ENCODE measurements at places on chromosomes 1 and 21.

DNA sequence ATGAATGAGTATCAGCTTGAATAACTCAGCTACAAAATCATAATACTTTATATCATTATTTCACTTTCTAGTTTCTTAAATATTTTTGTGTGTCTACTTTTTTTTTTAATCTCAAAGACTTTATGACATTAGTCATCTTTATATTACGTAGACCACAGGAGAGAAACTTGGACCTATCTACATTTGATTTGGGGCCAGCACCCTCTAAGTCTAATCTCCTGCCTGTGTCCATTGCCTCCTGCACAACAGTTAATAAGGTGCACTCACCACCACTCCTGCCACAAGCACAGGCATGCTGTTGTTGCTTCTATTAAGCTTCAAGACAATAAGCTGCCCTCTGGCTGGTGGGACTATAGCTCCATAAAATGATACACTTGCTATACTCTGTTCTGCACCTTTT is 70.4 kb downstream of the DIRAS3 start:
- no peak for DNase-seq

DNA sequence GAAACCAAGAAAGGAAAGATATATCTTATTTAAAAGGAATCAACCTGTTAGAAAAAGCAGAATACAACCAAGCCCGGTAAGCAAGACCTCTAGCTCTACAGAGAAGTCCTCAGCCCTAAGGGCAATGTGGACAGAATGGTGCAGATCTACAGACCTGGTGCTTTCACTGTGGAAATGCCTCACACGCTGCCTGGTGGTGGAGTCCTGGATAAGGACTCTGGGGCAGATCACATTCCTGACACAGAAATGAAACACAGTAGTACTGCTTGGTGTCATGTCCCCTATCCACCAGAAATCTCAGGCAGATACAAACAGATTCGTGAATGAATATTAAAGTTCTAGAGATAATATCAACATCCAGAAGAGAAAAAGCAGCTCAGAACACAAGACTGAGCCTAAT is 6.8 kb downstream of the CNN3 start:
- DNase-seq = no peak

DNA sequence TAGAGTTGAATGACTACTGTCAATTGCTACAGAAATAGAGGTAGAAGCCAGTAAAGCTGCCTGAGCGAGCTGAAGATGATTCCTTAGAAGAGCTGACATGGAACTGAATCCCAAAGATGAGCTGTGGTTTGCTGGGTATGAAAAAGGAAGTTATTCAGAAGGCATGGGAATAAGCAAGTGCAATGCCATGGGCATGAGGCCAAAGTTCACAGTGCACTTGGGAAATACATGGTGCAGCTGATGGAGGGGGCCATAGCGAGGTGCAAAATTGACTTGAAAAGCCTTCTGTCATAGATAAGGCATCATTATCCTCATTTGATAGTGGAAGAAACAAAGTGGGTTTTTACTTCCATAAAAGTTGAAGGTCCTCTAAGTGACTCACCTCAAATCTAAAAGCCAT is 88.6 kb downstream of the NEK7 start:
- no peak for DNase-seq

GRCh38 chr1:43460988-43461693 is 7.4 kb upstream of the HYI start:
- peak; percentile 43 for DNase-seq

GRCh38 chr1:195574511-195574910 is 1033.7 kb downstream of the KCNT2 start:
- no peak for DNase-seq

DNA sequence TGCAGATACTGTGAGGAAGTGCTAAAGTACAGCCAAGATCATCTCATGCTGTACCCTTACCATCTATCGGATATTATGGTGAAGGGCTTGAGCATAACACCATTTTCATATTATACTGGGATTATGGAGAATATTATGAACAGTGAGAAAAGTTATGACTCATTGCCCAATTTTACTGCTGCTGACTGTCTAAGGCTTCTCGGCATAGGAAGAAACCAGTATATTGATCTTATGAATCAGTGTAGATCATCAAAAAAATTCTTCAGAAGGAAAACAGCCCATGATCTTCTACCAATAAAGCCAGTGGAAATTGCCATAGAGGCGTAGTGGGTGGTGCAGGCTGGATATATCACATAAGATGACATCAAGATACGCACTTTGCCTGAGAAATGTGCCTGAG is 47.7 kb downstream of the PPIAL4G start:
- DNase-seq = no peak

GRCh38 chr1:219000631-219001030 is 173.0 kb upstream of the LYPLAL1 start:
- no peak for DNase-seq

DNA sequence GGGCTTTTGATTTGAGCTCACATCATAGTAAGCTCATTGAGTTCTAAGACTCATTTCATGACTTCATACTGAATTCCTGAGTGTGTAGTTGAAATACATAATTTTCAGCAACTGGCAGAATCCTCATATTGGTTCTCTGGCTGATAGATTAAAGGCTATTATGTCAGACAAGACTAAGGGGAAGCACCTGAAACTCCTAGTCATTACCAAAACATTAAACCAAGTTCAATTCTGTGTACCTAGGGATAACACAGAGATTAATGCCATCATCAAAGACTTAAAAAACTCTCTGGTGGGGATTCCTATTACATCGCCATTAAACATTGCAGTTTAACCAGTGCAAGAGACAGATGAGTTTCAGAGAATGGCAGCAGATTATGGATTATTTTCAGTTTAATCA is 339.1 kb downstream of the PTPRC start:
- DNase-seq = no peak

DNA sequence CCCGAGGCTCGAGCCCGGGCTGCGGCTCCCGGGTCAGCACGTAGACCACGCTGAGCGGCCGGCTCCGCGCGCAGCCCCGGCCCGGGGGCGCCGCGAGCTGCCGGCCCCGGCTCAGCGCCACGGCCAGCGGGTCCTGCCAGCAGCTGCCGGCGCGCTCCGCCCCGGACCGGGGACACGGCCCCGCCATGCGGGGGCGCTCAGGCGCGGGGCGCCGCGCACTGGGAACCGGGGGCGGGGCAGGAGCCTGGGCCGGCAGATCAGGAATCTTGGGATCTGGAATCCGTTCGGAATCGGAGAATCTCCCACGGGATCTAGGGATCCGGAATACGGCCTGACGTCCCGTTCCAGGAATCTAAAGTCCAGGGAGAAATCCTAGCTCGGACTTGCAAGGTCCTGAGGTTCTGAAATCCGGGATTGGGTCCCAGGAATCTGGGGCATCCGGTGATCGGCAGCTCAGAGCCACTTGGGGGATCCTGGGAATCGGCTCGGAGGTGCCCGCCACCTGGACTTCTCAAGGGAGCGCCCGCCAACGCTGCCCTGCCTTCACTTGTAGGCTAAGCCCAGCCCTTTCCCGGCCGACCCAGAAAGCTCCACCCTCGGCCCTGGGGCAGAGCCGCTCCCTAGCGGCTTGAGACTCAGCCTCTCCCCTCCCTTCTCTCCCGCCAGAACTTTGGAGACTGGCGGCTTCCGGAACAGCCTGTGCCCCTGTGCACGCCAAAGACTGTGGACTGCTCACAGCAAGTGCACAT is at the start of gene MAP3K6:
MAP3K6 (minus strand) TSS at position 551 of the 749 bp plus-strand sequence; CDS start at position 187, 364 bp downstream.
- DNase-seq = peak; percentile 81

DNA sequence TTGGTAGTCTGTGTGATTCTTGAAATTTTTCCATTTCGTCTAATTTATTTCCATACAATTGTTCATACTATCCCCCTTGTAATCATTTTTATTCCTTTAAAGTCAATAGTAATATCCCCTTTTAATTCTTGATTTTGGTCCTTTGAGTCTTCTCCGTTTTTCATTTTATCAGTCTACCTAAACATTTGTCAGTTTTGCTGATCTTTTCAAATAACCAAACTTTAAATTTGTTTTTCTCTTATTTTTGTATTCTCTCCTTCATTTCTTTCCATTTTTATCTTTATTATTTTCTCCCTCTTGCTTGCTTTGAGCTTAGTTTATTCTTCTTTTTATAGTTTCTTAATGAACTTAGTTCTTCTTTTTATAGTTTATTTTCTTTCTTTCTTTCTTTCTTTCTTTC is 21.1 kb upstream of the SLAMF1 start:
- no peak for DNase-seq

DNA sequence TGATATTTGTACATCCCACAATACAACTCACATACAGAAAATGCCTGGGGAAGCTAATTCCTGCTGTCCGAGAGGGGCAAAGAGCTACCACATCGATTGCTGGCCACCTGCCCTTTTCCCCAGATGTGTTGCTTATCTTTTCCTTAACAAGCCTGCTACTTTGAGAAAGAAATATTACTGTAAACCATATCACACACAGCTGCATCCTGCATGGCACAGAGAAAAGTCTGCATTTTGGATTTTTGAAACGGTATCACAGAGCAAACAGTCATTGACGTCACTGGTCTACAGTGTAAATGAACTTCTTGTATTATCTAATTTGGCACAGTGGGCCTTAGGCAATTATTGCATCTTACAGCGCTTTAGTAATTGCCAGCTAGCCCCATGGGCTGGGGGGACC is 164.7 kb downstream of the CLIC6 start:
- DNase-seq = no peak

DNA sequence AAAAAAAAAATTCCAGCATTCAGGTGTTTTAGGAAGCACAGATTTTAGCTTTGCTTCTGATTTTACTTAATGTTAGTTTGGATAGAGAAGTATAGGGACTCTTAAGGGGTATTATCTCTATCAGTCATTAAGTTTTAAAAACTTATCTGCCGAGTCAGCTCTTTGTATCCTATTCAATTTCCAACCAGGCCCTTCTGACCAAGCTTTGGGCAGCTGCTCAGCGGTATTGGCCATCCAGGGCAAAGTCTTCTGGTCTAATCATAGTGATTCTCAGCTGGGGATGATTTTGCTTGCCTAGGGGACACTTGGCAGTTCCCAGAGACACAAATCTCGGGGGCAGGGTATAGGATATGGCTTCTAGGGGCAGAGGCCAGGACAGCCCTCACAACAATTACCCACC is 47.6 kb downstream of the BACH1 start:
- no peak for DNase-seq

DNA sequence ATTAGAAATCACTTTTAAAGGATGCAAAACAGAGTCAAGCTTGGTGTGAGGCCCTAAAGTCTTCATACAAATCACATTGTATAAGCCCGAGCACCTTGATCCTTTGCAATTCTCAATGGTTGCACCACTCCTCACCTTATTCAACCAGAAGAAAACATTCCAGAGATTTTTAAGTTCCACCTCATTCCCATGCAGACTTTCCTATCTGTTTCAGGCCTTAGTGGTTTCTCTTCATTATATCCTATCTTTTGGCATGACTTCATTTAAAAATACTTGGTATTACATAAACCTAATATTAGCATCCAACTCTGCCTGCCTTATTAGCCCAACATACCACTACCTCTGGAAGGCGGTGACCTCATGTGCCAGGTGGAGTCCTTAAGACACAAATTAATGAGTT is 9.3 kb upstream of the GREM2 start:
- DNase-seq = no peak

DNA sequence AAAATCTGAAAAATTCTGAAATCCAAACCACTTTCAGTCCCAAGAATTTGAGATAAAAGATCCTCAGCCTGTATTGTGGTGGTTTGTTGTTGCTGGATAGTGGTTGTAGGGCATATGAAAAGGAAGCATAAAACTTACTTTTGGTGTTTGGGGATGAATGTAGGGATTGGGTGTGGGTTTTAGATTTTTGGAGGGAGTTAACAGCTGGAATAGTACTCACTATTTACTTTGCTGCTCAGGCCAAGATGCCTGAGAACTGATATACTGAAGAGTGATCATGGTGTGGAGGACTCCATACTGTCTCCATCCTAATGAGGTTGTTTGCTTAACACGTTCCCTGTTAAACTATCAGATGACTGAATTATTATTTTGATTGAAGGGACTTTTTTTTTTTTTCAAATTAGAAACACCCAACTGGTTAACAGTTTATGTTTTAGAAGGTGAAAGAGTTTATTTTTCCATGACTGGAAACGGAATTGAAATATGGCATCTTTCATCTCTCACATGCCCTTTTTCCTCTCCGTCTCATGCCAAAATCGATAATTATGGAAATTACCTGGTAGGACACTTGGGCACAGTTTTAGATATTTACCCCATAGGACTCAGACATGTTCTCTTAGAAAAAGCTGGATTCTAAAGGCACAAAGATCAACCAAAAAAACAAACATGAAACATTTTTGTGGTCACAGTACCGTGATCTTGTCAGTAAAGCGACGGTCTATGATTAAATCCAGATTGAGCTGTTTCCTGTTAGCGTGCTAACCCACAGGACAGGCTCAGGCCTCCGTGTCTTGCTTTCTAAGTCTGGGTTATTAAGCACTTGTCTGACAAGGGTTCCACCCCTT is 37.3 kb downstream of the RGL1 start:
- DNase-seq = peak; percentile 96

DNA sequence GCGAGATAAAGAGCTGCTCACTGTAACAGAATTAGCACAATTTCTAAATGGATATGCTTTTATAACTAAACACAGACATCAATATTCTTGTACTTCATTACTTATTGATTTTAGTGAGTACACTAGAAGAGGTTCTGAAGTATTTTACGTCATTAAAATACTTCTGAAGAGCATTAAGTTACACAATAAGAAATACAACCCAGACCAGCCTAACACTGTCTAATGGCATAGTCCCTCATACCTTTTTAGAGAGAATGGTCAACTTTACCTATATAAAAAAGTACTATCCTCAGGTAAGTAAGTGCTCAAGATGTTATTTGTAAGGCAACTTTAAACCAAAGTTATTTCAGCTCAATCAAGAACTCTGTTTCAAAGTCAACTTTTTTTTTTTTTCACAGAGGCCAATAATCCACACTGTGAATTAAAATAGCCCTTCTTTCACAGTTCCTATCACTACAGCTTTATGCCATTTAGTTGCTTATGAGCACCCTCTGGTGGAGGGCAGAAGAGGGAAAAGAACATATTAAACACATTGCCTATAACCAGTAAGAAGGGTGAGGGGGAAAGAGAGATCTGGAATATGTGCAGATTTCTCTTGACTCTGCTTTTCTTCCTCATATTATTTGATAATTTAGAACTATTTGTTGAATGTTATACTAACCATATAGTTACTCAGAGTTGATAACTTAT is 182.1 kb upstream of the DMRTA2 start:
- peak; percentile 10 for DNase-seq

GRCh38 chr1:12371053-12371452 is 141.2 kb downstream of the VPS13D start:
- DNase-seq = no peak

All from fibroblast of gingiva (primary cell).